Activated CD4-positive, CD25-positive, alpha-beta regulatory T cell (primary cell): ENCODE measurements at places on chromosomes 3 and 15.

DNA sequence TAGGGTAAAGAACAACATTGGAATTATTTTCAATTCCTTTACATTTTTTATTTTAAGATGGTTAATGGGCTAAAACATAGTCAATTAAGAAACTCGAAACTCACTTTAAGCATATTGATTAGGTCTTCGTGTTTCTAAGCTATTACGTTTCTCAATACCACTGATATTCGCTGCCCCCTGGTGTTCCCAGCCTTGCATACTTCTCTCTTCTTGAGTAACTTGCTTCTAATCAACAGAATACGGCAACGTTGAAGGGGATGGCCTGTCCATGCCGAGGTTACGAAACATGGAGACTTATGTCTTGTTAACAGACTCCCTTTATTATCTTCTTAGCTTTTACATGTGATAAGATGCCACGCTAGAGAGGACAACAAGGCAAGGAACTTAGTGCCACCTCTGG lies 43.6 kb downstream of the ROBO1 start:
- no peak for DNase-seq

DNA sequence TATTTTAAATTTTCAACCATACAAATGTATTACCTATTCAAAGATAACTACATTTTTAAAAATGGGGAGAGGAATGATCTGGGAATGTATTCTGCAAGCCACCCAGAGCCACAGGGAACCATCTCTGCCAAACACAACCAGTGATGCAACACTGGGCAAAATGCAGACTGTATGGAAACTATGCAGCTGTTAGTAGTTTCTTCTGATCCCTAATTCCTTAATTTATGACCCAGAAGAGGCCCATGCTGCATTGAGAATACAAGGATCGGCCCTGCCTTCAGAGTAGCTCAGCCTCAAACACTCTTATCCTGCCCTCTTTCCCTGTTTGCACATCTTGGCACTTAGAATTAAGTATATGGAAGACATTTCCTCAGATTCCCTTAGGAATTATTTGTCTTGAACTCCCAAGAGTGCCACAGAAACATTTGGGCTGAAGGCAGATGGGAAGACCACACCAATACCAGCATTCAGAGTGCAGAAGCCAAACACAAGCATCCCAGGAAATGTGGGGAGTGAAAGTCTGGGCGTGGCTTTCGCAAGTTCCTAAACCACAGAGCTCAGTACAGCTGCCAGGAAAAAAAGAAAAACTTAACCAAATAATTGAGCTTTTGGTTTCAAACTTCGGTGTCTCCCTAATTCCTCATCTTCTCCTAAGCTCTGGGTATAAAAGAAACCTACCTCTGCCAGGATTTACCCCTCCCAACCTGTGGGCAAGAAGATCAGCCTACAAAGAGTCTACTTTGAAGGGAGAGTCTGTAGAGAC lies 5.3 kb downstream of the SNUPN start:
- no peak for DNase-seq

DNA sequence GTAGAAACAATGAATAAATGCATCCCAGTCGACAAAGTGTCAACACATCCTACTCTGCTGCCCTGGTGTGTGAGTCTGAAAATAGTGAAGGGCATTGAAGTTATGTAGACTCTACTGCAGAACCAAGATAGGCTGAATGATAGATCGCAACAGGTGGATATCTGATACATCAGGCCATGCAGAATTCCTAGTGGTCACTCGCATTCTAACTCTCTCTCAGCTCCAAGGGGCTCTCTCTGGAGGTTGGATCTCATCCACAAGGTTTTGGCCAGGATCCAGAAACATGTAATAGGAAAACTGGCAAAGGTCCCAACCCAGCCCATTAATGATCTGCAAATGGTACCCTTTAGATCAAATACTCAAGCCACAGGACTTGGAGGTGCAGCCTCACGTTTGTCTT lies 514.1 kb downstream of the MAGI1 start:
- no peak for DNase-seq

DNA sequence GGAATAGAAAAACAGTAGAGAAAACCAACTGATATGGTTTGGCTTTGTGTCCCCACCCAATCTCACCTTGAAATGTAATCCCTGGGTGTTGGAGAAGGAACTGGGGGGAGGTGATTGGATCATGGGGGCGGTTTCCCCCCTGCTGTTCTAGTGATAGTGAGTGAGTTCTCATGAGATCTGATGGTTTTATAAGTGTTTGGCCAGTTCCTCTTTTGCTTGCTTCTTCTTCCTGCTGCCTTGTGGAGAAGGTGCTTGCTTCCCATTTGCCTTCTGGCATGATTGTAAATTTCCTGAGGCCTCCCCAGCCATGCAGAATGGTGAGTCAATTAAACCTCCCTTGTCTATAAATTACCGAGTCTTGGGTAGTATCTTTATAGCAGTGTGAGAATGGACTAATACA lies 48.4 kb downstream of the EOMES start:
- no peak for DNase-seq
